ENCODE measurements at places on chromosomes 5 and 9. TPM values are rescaled to one million over a fixed set of nuclear protein-coding genes. Genes with fewer than 3 reads are reported as not detected.

HTR1A gene
- 0.90 TPM for total RNA-seq

GRCh38 chr5:95842854-95843544, 20.5 kb upstream of the GLRX start:
- no peaks in the 10 kb centered on the region for H3K27me3 ChIP-seq
- H3K4me1 ChIP-seq = no peaks in the 10 kb centered on the region

DNA sequence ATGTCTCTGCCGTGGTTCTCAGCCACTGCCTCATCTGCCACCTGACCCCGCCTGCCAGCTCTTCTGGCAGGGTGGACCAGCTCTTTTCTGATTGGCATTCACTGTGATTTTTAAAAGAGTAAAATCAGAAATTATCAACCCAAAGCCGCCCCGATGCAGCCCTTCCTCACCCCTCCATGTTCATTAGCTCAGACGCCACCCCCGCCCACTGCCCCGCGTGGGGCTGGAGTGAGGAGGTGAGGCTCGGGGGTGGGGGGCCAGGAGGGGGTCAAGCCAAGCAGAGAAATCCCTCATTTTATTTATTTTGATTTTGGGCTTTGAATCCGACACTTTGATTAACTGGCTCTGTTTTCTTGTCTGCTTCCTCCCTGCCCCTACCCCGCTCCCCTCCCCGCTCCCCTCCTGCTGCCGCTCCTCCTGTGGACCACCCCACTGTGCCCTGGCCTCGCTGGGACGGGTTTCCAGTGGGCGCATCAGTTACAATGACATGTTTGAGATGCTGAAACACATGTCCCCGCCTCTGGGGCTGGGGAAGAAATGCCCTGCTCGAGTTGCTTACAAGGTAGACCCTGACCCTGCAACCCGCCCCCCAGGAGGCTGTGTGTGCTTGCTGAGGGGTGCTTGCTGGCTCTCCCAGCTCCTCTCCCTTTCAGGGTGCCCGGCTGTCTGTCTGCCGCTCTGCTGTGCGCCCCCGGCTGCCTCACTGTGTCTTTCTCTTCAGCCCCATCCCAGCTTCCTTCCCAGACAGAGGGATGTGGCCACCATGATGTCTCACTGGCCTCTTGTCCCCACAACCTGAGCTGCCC, 224.9 kb downstream of the CACNA1B start:
- H3K36me3 ChIP-seq = no peaks in the 10 kb centered on the region
- H3K4me1 ChIP-seq = no peaks in the 10 kb centered on the region
- H3K27me3 ChIP-seq = no peaks in the 10 kb centered on the region
- H3K4me3 ChIP-seq = no peak overlapping the region
- DNase-seq = peak; percentile 49
- no peak overlapping the region for H3K27ac ChIP-seq

SNX18 gene
- total RNA-seq = 27.1 TPM

PCDHB13 gene
- 4.7 TPM for total RNA-seq

GRCh38 chr9:87890837-87891236, 8.2 kb downstream of the SPATA31E1 start:
- H3K4me1 ChIP-seq = no peaks in the 10 kb centered on the region
- H3K36me3 ChIP-seq = no peaks in the 10 kb centered on the region
- no peak for DNase-seq
- no peak overlapping the region for H3K27ac ChIP-seq

GRCh38 chr9:93206576-93207155, 22.7 kb downstream of the WNK2 start:
- no peaks in the 10 kb centered on the region for H3K36me3 ChIP-seq
- H3K4me1 ChIP-seq = peaks cover 69% of the 10 kb centered on the region
- no peak for DNase-seq
- peak overlapping the region; percentile 66 for H3K4me3 ChIP-seq

- H3K27ac ChIP-seq = no peak overlapping the region
- H3K36me3 ChIP-seq = peaks cover 13% of the 10 kb centered on the region
- no peak overlapping the region for H3K4me3 ChIP-seq
- no peak for DNase-seq
Observed at GRCh38 chr9:93573516-93573828, 2.9 kb upstream of the PHF2 start.

FAM151B gene
- 2.9 TPM for total RNA-seq

GRCh38 chr5:109455598-109456096, 45.9 kb upstream of the PJA2 start:
- H3K27ac ChIP-seq = peak overlapping the region; percentile 82
- H3K36me3 ChIP-seq = no peaks in the 10 kb centered on the region
- H3K27me3 ChIP-seq = no peaks in the 10 kb centered on the region
- H3K4me3 ChIP-seq = peak overlapping the region; percentile 13
- no peak for DNase-seq
- H3K4me1 ChIP-seq = peaks cover 21% of the 10 kb centered on the region

- no peak for DNase-seq
- H3K36me3 ChIP-seq = no peaks in the 10 kb centered on the region
Observed at GRCh38 chr9:91694081-91694870, 255.8 kb downstream of the ROR2 start.

- H3K4me3 ChIP-seq = no peak overlapping the region
- no peaks in the 10 kb centered on the region for H3K27me3 ChIP-seq
- H3K4me1 ChIP-seq = peaks cover 6% of the 10 kb centered on the region
- H3K27ac ChIP-seq = no peak overlapping the region
- DNase-seq = no peak
Observed at GRCh38 chr5:58816181-58816731, 233.4 kb downstream of the RAB3C start.

DNA sequence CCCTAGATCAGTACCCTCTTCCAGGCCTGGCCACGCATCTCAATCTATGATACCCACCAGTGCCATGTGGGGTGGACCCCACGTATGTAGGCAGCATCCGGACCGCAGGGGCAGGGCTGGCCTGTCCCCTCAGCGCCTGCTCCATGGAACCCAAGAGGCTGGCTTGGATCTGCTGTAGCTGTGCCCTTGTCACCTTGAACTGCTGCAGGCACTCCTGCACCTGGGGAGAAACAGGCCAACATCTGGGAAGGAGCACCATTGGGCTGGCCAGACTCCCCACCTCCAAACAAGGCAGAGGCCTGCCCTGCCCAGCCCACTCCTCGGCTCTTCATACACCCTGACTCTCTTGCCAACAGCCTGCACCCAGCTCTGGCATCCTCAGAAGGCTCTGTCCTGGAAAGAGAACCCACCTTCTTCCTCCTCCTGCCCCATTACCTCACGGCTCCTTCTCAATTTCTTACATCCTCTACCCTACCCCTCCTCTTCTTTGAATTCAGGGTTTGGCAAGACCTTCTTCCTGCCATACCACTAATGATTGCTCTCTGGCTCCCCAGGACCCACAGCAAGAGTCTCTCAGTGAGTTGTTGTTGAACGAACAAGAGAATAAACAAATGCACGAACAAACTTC, 7.7 kb downstream of the HK3 start:
- H3K27me3 ChIP-seq = peaks cover 16% of the 10 kb centered on the region
- H3K4me3 ChIP-seq = no peak overlapping the region
- no peak overlapping the region for H3K27ac ChIP-seq
- H3K36me3 ChIP-seq = no peaks in the 10 kb centered on the region

GRCh38 chr5:159713254-159713653, 203.0 kb upstream of the ADRA1B start:
- no peaks in the 10 kb centered on the region for H3K36me3 ChIP-seq
- no peak overlapping the region for H3K27ac ChIP-seq
- H3K4me3 ChIP-seq = no peak overlapping the region
- H3K4me1 ChIP-seq = no peaks in the 10 kb centered on the region

DNA sequence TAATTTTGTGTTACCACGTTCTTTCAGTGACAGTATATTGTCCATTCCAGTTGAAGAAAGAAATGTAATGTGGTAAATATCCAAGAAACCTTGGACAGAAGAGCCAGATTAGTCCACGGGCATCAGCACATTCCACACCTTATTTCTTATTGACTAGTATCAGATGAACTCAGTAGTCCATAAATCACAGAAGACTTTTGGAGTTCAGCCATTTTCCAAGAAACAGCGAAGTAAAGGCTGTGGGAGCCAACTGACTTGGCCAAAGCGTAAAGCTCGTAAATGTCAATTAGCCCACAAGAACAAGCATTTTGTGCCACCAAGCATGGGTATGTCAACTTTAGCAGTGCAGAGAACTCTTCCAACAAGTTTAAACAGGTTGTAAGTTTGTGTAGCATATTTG, 60.2 kb upstream of the STARD4 start:
- no peak overlapping the region for H3K4me3 ChIP-seq
- no peak overlapping the region for H3K27ac ChIP-seq
- no peaks in the 10 kb centered on the region for H3K27me3 ChIP-seq

GRCh38 chr5:1270933-1271914, 23.6 kb downstream of the TERT start:
- no peak for DNase-seq
- H3K27ac ChIP-seq = no peak overlapping the region
- H3K27me3 ChIP-seq = no peaks in the 10 kb centered on the region
- no peaks in the 10 kb centered on the region for H3K36me3 ChIP-seq
- H3K4me1 ChIP-seq = no peaks in the 10 kb centered on the region
- H3K4me3 ChIP-seq = no peak overlapping the region

- H3K27ac ChIP-seq = no peak overlapping the region
- H3K27me3 ChIP-seq = peaks cover 6% of the 10 kb centered on the region
- no peaks in the 10 kb centered on the region for H3K4me1 ChIP-seq
- H3K4me3 ChIP-seq = no peak overlapping the region
- no peaks in the 10 kb centered on the region for H3K36me3 ChIP-seq
Observed at GRCh38 chr9:134858051-134858841, 22.4 kb upstream of the FCN2 start.

S100Z gene
- 0.56 TPM for total RNA-seq

FGFR4 gene
- total RNA-seq = 34.1 TPM

KCNV2 gene
- total RNA-seq = not detected

MYOZ3 gene
- total RNA-seq = 6.1 TPM

DNA sequence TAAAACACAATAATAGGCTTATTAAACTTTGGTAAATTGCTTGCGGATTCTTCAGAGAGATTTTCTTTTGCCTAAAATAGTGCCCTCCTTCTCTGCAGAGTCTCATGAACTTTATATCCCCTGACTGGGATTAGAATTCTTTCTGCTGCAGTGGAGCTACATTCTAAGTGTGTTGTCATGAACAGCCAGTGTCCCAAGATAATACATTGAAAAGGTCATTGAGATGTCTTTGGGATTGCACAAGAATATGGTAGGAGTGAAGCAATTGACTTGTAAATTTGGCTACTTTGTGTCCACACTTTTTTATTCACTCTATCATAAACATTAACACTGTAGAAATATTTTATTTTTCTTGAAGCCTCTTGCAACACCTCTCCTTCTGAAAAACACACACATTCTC, 604.5 kb downstream of the GABRG2 start:
- no peak overlapping the region for H3K27ac ChIP-seq
- H3K4me3 ChIP-seq = no peak overlapping the region
- no peak for DNase-seq
- no peaks in the 10 kb centered on the region for H3K27me3 ChIP-seq
- peaks cover 3% of the 10 kb centered on the region for H3K4me1 ChIP-seq

DNA sequence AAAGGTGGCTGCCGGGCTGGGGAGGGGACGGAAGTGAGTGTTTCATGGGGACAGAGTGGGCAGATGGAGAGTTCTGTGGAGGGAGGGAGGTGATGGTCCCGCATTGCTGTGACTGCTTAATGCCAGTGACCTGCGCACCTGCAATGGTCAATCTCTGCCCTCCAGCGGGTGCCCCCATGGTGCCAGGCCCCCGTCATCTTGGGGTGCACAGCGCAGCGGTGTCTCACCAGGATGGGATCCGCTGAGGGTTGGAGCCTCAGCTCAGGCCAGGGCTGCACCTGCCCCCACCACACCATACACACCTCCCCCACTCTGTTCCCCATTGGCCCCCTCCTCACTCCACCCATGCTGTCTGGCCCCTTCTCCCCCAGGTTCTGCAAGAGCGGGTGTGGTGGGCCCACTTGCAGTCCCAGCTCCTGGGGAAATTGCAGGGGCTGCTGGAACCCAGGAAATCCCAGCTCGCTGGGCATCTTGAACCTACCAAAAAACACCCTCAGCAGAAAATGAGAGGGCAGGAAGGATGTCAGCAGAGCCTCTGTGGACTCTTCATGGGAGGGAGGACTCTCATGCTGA, 12.1 kb upstream of the CAMSAP1 start:
- no peak overlapping the region for H3K4me3 ChIP-seq
- no peaks in the 10 kb centered on the region for H3K27me3 ChIP-seq
- peaks cover 38% of the 10 kb centered on the region for H3K36me3 ChIP-seq
- H3K4me1 ChIP-seq = no peaks in the 10 kb centered on the region
- no peak for DNase-seq
- H3K27ac ChIP-seq = no peak overlapping the region

SYK gene
- total RNA-seq = 13.0 TPM

AMBP gene
- total RNA-seq = 230 TPM

DNA sequence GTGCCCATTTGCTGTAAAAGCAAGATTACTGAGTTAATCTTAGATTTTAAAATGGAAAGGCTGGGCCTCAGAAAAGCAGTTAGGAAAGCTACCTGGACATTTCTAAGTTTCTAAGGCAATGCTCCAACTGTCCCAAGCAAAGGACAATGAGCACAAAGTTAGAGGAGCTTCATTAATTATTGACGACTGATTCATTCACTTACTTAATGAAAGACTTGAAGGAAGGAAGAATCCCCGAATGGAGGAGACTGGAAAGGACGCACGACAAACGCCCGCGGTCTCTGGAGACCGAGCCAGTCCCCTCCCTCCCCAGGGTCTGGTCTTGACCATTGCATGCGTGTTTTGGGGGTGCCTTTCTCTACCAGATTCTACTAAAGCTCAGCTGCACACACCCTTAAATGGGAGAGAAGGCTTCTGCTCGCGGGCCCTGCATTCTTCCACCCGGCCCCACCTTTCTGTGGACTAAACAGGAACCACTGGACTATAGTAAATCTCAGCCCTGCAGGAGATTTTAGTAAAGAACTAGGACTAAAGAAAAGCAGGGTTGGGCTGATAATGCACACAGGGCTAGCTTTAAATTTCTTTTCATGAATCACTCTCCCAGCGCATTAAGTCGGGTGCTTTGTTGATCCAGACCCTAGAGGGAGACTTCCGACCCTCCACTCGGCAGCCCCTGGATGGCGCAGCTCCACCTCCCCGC, 44.8 kb downstream of the CTSL start:
- no peak for DNase-seq
- H3K4me1 ChIP-seq = peaks cover 10% of the 10 kb centered on the region
- H3K27me3 ChIP-seq = no peaks in the 10 kb centered on the region

GTF2H2 gene
- total RNA-seq = 23.2 TPM
